ENCODE measurements at places on chromosomes 13 and 19.

- DNase-seq: peak; percentile 34
Observed at GRCh38 chr13:99659226-99659625, 158.0 kb downstream of the TM9SF2 start.

DNA sequence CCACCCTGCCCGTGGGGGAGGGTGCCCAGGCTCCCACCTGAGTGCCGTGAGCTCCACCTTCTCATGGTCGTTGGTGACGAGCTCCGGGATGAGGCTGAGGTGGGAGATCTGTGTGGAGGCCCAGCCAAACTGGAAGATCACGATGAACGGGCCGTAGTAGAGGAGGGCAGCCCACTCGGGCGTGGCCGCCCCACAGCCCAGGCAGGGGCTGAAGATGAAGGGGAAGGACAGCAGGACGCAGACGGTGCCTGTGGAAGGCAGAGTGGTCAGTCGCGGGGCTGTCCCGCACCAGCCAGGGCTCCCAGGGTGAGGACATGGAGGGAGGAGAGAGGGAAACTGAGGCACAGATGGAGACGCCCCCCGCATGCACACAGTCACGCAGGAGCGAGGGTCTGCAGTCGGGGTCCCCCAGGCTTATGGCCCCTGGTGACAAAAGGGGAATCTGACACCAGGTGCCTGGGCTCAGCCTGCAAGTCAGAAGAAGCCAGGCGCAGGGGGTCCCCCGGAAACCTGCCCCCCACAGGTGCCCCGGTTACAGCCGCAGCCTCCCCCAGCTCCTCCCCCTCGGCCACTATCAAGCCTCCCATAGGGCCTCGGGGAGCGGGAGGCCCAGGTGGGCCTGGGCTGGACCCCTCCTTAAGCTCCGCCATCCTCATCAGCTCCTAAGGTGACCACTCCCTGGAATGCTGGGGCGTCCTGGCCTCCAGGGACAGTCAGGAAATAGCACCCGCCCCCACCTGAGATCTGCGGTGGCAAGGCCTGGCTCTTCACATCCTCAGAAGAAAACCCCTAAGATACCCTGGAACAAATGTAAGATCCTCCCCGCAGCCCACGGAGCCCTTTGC, 6.2 kb downstream of the MFSD12 start:
- DNase-seq: no peak

GRCh38 chr19:16206637-16207036, 8.9 kb downstream of the AP1M1 start:
- DNase-seq: no peak

DNA sequence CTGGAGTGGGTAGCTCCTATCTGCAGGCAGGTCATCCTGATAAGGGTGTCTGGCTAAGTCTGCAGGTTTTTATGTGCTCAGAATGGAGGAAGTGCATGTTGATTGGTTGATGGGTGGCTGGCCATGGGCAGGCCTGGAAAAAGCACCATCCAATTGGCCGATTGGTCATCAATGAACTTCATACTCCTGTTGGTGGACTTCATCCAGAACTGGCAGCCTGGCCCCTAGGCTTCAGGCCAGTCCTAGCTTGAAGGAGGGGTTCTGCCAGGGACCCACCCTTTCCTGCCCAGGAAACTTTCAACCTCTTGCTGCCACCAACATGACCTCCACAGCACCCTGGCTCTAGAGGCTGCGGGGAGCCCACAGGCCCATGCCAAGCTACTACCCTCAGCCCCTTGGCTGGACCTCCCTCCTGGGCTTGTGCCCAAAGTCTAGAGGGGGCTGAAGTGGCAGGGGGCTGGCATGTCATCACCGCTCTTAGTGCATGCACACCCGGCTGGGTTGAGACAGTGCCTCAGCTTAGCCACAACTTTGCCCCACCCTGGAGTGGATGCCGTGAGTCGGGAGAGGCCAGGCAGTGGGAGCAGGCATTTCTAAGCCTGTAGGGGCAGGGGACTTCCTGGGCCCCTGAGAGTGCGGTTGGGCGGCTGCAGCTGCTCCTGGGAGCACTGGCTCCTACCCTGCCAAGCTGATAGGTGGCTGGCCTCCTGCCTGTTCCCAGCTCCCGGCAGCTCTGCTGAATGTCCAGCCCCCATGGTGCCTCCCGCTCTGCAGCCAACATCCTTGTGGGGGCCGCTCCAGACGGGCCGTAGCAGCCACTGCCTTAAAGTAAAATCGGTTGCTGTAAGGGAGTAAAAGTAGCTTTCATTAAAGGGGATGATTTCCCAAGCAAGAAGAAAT, 13.2 kb downstream of the DNAJC15 start:
- no peak for DNase-seq

DNA sequence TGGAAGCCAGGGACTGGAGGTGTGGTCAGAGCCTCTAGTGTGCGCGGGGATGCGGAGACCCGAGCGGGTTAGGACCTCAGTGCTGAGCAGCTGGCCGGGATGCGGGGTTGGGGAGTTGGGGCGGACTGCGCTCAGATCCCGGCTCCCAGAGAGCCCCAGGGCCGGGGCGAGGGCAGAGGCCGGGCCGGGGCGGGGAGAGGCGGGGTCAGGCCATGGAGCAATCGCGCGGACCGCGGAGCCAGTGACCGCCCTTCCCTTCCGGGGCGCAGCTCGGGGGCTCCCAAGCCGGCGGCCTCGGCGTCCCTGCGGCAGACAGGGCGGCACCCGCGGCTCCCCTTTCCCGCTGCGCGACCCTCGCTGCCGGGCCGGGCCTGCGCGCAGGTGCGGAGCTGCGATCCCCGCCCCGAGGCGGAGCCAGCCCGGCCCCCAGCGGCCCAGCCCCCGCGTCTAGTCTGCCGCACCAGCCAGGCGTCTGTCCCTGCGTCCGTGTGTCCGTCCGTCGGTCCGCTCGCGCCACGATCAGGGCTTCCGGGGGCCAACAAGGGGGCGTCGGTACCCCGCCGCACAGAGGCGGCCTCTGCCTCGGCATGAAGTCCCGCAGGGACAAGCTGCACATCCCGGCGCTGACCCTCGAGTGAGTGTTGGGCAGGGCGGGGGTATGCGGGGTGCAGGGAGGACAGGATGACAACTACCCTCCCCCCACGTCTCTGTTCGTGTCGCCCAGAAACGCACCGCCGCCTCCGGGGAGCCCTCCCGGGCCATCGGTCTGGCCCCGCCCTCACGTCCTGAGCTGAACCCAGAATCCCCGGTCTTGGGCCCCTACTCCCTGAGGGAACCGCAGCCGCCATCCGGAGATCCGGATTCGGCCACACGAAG, 12.4 kb downstream of the MAST3 start:
- DNase-seq: peak; percentile 49

GRCh38 chr19:44752816-44753625, 4.5 kb downstream of the BCL3 start:
- DNase-seq: no peak

DNA sequence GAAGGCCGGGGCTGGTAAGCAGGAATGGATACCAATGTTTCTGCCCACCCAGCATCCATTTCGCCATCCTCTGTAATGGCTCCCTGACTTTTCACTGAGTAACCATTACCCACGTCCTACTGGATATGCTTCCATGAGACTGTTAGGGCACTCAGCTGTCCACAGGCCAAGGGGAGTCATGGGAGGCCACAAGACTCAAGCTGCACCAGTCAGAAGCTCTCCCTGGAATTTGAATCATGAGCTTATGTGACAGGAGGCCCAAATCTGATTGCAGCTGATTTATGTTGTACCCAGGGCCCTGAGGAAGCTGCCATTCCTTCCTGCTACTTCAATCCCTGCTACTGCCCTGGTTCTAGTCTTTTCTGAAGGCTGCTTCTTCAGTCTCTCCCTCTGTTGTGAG, 28.3 kb downstream of the DEDD2 start:
- DNase-seq: no peak

GRCh38 chr19:17026706-17027534, at the start of gene CPAMD8:
Gene CPAMD8, minus strand, starts transcription at chr19:17026810. Its CDS starts 168 bp downstream, at chr19:17026642.
- no peak for DNase-seq

DNA sequence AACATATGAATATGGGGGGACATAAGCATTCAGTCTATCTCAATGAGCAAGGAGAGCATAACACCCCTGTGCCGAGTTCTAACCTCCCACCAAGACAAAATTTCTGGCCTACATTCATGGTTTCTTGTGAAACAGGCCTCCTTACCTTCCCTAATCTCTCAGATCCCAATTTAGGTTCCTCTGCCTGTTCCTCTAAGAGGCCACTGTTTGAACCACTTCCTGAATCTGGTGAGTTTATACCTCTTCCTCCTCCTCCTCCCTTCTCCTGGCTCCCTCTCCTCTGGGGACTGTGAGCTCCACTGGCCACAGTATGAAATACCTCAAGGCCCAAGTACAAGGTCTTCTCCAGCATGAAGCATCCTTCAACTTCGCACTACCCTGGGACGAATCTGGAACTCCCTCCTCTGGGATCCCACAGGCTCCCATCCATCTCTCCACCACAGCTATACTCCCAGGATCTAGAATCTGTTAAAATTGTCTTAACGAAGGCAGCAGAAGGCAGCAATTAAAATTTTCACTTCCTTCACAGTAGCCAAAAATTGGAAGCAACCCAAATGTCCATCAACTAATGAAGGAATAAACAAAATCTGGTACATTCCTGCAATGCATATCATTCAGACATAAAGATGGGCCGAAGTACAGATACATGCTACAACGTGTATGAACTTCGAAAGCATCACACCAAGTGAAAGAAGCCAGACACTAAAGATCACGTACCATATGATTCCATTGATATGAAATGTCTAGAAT, 7.8 kb upstream of the SIGLECL1 start:
- DNase-seq: no peak

DNA sequence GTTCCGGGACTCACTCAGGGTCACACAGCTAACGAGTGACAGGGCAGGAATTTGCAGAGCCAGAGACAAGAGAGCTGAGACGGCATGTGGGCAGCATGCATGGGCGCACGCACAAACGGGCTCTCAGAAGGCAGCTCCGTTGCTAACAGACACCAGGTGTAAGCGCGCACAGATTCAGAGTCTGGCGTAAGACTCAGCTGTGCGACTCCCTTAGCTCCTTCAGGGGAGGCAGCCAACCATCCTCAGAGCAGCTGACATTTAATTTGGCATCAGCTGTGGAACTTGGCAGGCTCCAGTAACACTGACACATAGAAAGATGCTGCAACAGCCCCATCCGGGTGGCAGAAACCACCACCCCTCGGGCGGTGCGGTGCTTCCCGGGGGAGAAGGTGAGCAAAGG, 7.5 kb upstream of the TM6SF2 start:
- DNase-seq: no peak

DNA sequence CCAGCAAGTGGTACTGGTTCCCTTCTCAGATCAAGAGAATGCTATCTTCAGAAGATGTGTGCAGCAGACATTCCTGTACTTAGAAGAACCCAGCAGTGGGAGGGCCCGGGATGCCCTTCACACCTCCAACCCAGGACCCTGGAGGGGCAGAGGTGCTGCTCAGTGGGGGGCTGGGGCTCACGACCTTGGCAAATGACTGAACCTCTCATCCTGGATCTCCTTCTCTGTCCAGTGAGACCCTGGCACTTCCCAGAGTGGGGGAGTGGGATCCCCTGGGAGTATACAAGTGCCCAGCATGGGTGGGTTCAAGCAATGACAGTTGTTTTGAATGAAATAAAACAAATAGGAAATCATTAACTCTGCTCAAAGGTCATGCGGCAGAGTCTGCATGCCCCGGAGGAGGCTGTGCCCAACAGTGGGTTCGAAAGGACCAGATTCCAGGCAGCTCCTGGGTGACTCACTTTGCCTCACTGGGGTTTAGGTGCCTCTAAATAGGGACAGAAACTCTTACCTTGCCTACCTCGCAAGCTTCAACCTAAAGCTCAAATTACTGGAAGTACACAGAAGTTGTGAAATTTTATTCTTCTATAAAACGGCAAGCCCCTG, 26.9 kb downstream of the GGACT start:
- no peak for DNase-seq

DNA sequence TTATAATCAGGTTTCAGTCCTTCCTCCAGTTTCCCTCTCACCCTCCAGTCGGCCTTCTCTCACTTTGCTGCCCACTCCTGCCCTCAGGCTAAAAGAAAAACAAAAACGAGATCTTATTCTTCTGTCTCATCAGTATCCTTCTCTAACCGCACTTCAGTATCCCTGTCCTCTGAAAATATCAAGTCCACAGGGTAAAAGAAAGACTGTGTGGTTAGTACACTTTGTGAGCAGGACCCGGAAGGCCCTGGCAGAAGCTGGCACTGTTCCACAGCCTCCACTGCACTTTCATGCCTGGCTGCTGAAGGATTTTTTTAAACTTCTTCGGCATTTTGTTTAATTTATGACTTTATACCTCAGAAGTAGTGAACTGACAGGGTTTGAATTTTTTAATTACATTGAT, 51.8 kb downstream of the TM9SF2 start:
- DNase-seq: no peak

GRCh38 chr19:1860821-1861598, 2.4 kb downstream of the KLF16 start:
- no peak for DNase-seq

GRCh38 chr13:98972059-98972458, 5.8 kb downstream of the DOCK9 start:
- no peak for DNase-seq

- DNase-seq: no peak
Observed at GRCh38 chr19:52094526-52095130, 937 bp downstream of the ZNF841 start.

DNA sequence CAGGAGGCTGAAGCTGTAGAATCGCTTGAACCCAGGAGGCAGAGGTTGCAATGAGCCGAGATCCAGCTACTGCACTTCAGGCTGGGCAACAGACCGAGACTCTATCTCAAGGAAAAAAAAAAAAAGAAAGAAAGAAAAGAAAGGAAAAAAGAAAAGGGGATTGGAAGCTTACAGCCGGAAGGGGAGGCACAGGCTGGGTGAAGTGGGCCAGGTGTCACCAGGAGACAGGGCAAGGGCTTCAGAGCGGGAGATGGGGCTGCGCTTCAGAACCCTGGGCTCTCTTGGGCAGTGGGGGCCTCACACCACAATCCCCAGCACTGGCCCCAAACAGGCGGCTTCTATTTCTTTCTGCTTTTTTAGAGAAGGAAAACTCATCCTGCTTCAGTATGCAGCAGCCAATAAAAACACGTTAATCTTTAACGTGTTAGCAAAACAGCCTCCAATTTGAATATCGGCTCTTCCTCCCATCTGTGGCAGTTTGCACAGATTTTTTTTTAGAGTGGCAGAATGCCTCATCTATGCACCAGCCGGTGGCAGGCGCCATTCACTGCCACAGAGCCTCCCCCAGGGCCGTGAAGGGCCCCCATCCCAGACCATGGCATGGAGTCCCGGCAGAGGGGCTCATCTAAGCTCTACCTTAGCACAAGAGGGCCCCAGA, 46.6 kb upstream of the C19orf12 start:
- DNase-seq: no peak

- DNase-seq: no peak
Observed at GRCh38 chr13:73913751-73914518, 220.3 kb downstream of the KLF12 start.

- DNase-seq: no peak
Observed at GRCh38 chr13:36339600-36340155, 6.5 kb downstream of the SPART start.

DNA sequence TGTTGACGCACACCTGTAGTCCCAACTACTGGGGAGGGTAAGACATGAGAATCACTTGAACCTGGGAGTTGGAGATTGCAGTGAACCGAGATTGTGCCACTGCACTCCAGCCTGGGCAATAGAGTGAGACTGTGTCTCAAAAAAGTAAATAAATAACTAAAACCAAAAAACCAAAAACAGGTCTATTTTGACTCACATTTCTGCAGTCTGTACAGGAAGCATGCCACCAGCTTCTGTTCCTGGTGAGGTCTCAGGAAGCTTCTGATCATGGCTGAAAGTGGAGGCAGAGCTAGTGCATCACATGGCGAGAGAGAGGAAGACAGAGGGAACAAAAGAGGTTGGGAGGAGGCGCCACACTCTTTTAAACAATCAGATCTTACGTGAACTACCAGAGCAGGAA, 142.5 kb downstream of the ITGBL1 start:
- DNase-seq: no peak

Measured in NCI-H146 (cell line).